ENCODE measurements at places on chromosomes 6 and 20.

DNA sequence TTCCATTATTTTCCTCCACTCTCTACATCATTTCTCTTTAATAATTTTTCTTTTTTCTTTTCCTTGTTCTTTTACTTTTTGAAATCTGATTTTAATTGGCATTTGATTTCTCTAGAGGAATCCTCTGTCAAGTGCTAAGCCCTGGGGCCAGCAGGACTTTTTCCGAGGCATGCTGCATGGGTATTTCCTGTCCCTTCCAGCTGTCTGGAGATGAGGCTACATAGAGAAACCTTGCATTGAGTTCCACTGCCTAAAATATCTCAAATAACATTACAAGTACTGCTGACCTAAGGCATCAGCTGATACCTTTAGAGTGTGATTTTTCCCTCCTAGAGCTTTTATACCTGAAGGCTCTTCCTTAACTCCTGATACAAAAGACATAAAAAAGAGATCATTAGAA is 6.2 kb downstream of the RNF217 start:
- DNase-seq = no peak

DNA sequence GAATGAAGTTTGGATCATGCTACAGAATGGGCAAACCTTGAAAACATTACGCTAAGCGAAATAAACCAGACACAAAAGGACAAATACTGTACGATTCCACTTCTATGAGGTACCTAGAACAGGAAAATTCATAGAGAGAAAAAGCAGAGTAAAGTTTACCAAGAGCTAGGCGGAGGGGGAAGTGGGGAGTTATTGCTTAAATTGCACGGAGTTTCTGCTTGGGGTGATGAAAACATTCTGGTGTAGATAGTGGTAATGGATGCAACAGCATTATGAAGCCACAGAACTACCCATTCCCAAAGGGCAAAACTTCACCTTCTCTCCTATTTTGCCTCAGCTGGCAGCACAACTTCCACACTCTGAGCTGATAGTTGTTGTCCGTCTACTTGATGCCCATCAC is 6.4 kb upstream of the PDYN start:
- DNase-seq = no peak

DNA sequence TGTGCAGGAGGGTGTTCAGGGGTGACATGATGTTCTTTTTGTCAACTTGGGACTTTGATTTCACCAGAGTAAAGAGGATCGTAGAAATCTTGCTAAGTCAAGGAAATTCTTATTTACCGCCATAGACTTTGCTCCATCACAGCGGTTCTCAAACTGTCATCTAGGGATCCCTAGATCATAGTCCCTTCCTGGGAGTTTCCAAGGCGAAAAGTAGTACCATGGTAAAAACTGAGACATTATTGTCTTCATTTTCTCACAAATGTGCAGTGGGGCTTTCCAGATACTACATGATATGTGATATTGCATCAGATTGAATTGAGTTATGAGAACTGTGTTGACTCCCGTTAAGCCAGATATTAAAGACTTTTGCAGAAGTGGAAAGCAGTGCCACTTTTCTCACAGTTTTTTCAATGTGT is 79.7 kb downstream of the JARID2 start:
- DNase-seq = no peak

GRCh38 chr6:162229093-162229492 is 498.5 kb downstream of the PRKN start:
- no peak for DNase-seq

GRCh38 chr6:103675807-103676406 is 1183.8 kb downstream of the HACE1 start:
- DNase-seq = no peak

DNA sequence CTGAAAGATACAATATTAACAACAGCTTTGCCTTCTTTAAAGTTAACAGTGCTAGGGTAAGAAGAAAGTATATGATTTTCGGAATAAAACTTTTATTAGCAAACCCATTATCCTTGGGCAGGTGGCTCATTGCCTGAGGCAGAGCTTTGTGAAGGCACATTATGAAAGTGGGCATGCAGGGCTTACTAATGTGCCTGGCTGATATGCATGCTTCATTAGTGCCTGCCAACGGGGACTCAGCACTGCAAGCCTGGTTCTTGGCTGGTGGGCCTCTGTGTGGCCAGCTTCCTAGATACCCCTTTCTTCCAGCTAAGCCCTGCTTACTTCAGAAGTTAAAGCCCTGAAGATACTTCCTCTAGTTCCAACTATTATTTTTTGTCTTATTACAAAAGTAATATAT is 481.6 kb downstream of the ADGRB3 start:
- DNase-seq = no peak

GRCh38 chr6:29502181-29502580 is 14.4 kb upstream of the MAS1L start:
- no peak for DNase-seq

- DNase-seq = no peak
Measured at GRCh38 chr6:18070486-18070885, 52.0 kb downstream of the NHLRC1 start.

GRCh38 chr20:41074441-41074840 is 45.8 kb downstream of the TOP1 start:
- no peak for DNase-seq

DNA sequence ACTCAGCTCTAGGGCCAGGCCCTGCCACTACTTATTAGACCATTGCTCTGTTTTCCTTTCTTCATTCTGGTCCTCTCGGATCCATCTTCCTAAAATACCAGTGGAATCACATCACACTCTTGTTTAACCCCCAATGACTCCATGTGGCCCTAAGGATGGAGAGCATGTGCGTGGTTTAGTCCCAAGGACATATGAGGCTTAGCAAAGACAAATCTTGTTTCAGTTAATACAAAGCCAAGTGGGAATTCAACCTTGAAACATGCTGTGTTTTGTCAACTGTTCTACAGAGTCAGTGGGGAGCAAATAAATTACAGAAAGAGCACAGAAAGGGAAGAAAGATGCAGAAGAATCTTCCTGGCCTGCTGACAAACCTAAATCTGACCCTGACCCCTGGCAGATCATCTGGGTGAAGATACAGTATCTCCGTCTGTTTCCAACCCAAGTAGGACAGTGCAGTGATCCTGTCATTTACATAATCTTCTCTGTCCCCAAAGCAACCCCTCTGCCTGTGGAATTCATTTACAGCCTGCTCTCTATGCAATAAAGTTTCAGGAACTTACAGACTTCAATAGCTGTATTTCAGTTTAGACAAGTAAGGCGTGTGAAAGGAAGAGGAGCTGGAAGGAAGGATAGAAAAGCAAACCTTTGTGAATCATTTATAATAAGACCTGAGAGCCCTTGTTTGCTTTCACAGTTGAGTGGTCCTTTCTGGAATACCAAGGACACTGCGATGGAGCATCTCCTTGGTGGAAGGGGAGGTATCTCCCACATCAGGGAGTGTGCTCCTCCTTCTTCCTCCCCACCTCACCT is 144.0 kb downstream of the THBS2 start:
- no peak for DNase-seq

- no peak for DNase-seq
Measured at GRCh38 chr6:135129136-135129856, 51.8 kb upstream of the MYB start.

DNA sequence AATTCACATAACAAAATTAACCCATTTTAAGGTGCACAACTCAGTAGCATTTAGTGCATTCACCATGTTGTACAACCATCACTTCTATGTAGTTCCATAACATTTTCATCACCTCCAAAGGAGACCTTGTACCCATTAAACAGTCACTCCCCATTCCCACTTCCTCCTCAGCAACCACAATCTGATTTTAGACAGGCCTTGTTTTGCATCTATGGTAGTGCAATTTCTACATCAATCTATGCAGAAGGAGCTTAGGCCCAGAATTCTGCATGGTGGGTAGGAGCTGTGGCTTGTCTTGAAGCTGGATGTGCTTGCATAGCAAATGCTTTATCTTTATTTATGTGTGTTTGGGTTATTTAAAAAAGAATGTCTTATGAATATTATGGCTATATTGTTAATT is 13.5 kb upstream of the HLA-DQA1 start:
- DNase-seq = no peak

DNA sequence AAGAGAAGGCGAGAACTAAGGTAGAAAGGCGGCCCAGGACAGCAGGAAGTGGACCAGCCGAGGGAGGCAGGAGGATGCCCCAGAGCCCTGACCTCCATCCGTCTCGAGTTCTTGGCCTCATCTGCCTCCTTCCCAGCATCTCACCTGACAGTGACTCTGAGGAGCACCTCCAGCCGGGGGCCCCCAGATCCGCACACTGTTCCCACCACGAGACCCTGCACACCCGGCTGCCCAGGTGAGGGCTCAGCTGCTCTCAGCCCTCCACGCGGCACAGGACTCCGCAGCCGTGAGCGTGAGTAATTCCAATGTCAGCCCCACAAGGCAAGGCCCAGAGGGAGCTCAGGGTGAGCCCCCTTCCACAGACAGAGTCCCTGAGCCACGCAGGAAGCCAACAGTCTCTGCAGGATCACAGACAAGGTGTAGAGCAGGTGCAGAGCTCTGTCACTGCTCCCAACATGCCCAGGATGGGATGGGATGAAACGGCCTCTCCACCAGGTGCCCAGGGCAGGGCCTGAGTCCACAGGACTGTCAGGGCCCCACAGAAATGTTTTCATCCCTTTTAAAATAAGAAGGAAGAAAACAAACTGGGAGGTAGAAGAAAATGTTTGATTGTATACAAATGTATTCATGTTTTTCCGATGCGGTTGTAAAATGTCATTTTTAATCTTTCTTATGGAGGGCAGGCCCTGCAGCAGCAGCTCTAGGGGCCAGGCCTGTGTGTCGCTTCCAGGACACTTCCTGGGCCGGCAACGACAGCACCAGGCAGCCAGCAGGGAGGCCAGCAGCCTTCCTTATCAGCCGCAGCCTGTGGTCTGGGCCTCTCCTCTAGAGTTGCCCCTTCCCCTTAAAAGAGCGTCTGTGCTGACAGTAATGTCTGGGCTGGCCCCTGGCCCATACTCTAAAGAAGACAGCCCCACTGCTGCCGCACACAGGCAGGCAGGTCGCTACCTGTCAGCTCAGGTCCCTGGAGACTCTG is 66.9 kb downstream of the DLL1 start:
- no peak for DNase-seq

GRCh38 chr20:49916146-49917002 is 1.0 kb upstream of the SPATA2 start:
- DNase-seq = no peak

DNA sequence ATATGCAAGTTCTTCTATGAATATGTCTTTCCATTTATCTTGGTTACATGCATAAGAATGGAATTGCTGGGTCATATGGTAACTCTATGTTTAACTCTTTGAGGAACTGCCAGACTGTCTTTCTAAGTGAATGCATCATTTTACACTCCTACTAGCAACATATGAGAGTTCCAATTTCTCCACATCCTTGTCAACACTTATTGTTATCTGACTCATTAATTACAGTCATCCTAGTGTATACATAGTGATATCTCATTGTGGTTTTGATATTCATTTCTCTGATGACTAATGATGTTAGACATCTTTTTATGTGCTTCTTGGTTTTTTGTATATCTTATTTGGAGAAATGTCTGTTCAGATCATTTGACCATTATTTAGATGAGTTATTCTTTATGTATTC is 96.7 kb upstream of the LAMP5 start:
- no peak for DNase-seq

- no peak for DNase-seq
Measured at GRCh38 chr6:74573613-74574012, 632.2 kb downstream of the COL12A1 start.

GRCh38 chr6:104537872-104538271 is 321.8 kb downstream of the HACE1 start:
- DNase-seq = no peak

DNA sequence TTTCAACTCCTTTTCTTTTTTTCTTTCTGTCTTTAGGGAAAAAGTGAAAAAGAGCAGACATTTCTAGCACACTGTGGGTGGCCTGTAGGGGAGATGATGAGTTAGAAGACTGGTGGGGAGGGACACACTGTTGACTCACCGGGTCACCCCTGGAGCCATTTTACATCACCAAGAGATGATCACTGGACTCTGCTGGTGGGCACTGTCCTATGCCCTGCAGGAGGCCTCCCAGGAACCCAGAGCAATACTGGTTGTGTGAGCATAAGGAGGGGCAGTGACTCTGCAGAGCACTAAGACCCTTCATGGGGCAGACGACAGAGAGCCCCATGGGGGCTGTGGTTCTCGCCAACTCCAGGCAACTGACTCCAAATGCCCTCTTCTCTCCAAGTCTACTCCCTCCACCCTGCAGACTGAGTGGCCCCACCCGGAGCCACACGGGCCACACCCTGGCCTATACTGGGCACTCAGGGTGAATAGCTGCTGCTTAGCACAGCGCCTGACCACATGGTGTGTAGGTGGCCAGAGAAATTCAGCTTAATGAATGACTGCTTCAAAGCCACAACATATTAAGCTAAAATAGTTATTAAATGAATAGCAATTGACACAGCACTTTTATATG is 177.5 kb downstream of the CDC5L start:
- DNase-seq = no peak

DNA sequence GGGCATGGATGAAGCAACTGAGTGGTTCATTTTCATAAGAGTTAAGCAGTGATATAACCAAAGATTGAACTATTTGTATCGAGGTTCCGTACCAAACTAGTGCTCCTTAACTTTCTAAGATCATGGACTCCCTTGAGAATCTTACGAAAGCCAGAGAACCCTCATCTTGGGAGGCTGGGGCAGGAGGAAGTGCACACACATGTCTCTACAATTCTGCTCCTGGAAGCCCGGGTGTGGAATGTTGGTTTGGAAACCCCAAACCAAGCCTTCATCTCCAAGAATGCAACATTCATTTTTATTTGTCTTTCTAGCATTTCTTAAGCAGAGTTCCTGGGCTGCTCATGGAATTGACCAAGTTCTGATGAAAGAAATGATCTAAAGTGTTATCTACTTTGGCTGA is 250.5 kb upstream of the PRND start:
- DNase-seq = no peak

DNA sequence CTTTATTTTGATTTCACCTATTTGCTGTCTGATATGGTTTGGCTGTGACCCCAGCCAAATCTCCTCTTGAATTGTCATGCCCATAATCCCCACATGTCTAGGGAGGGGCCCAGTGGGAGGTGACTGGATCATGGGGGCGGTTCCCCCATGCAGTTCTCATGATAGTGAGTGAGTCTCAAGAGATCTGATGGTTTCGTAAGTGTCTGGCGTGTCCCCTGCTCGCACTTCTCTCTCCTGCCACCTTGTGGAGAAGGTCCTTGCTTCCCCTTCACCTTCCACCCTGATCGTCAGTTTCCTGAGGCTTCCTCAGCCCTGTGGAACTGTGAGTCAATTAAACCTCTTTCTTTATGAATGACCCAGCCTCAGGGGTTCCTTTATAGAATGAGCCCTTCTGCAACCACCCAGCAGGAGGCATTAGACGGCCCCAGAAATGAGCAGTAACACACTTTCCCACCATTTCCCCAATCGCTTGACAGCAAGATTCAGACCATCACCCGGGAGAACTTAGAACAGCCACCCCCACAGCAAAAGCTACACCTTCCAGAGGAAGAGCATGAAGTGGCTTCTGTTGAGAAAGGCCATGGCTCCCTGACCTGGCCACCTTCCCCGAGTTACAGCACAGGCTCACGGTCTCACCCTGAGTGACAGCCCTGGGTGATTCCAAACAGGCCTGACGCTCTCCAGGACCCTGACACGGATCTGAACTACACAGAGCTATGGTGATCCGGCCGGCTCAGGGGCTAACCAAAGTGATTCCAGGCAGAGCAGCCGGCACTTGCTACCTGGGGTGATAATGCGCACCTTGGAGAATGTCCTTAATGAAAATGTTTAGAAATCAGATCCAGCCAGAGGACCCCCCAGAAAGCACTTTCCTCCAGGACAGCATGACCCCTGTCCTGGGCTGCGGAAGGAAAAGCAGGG is 131.2 kb upstream of the CDH4 start:
- no peak for DNase-seq
